Activated T-helper 1 cell treated with anti-CD3 and anti-CD28 coated beads, Interleukin-2, amount 50 U/mL, for 16 hours (primary cell): ENCODE measurements at places on chromosomes 16 and 17.

- DNase-seq: no peak
Observed at GRCh38 chr17:45828171-45828570, 16.5 kb upstream of the SPPL2C start.

GRCh38 chr16:3121851-3122467, 9.6 kb downstream of the ZNF205 start:
- no peak for DNase-seq

GRCh38 chr17:31645351-31645750, 213.7 kb downstream of the COPRS start:
- DNase-seq: no peak

DNA sequence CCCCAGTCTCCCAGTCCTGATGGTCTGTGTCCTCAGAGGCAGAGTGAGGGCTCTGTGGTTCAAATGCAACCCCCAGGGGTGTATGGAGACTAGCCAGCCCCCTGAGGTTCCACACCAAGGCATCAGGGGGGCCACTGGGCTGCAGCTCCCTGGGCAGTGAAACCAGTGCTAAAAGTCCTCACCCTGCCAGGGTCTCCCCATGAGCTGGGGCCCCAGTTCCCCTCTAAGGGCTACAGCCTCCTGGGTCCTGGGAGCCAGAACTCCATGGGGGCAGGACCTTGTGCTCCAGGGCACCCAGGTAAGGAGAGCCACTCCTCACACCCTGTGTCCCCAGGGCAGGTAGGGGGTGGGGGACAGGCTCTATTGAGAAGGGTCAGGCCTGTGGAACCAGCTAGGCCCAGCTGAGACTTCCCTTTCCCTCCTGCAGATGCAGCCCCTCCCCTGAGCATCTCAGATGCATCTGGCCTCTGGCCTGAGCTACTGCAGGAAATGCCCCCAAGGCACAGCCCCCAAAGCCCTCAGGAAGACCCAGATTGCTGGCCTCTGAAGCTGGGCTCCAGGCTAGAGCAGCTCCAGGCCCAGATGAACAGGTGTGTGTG, 6.4 kb upstream of the DCAF7 start:
- DNase-seq: no peak

DNA sequence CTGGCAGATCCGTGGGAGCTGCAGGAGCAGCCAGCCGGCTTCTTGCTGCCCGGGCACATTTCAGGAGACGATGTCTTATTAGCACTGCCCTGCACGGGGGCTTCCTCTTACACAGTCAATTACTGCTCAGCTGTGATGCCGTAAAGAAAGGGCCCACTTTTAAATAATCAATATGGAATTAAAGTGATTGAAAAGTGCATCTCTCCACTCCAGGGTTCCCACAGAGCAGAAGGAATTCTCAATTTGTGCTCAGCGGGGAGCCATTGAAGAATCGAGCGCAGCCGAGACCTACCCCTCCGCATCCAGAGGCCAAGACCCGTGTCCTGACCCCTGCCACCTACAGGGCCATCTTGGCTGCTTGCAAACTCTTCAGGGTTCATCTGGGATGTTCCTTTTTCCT, 399.4 kb upstream of the C16orf82 start:
- no peak for DNase-seq

GRCh38 chr16:5001986-5002385, 31.7 kb downstream of the NAGPA start:
- no peak for DNase-seq

GRCh38 chr16:20879175-20880040, 20.8 kb downstream of the DCUN1D3 start:
- DNase-seq: no peak

DNA sequence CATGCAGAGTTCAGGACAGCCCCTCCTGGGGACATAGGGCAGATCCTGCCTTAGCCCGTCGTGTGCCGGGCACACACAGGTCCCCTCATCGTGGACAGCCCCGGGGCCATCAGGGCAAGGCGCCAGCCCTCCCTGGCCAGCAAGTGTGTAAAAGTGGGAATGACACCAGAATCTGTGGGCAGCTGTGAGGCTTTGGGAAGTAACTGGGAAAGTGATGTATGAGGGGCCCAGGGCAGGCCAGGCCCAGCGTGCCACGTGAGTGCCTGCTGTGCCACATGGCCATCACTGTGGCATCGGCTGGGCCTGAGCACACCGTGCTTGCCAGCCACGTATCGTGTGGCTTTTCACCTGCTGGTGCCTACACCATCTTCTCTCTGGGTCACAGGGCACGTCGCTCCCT, 26.6 kb downstream of the ACSF3 start:
- DNase-seq: no peak

GRCh38 chr16:1667271-1667670, 10.8 kb upstream of the JPT2 start:
- no peak for DNase-seq

- DNase-seq: no peak
Observed at GRCh38 chr16:70159355-70160348, 13.9 kb upstream of the CLEC18C start.

- DNase-seq: no peak
Observed at GRCh38 chr17:50835301-50836234, at the start of gene WFIKKN2. Gene WFIKKN2 (plus strand): TSS chr17:50835586. CDS start chr17:50835938, 352 bp downstream.

GRCh38 chr17:44012391-44012790, 2.4 kb downstream of the TMEM101 start:
- no peak for DNase-seq

DNA sequence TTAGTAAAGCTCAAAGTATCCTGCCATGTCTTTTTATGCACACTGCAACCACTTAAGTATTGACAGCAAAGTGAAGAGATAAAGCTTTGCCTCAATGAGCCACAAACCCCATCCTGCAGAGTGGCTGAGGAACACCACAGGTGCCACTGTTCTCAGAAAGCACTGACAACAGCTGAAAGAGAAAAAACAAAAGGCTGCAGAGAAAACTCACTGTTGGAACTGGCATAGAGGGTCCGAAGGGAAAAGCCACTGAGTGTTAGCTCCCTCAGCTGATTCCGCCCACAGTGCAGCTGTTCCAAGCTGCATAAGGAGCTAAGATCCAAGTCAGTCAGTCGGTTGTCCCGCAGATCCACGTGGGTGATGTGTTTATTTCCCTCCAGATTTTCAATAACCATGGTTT, 48.3 kb downstream of the PHLPP2 start:
- DNase-seq: no peak

DNA sequence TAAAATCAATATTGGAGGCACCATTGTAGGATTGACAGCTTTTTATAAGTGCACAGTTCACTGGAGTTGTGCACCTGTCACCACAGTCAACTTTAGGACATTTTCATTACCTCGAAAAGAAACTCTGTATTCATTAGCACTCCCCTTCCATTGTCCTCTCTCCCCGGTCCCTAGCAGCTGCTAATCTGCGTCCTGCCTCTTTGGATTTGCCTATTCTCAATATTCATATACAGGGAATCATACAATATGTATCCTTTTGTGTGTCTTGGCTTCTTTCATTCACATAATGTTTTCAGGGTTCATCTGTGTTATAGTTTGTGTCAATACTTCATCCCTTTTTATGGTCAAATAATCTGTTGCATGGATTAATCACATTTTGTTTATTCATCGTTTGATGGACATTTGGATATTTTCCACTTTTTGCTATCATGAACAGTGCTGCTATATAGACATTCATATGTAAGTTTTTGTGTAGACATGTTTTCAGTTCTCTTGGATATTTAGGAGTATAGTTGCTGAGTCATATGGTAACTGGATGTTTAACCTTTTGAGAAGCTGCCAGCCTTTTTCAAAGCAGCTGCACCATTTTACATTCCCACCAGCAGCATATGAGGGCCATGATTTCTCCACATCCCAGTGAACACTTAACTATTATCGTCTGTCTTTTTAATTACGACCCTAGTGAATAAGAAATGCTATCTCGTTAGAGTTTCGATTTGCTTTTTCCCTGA, 9.8 kb downstream of the DNAJA3 start:
- DNase-seq: no peak

DNA sequence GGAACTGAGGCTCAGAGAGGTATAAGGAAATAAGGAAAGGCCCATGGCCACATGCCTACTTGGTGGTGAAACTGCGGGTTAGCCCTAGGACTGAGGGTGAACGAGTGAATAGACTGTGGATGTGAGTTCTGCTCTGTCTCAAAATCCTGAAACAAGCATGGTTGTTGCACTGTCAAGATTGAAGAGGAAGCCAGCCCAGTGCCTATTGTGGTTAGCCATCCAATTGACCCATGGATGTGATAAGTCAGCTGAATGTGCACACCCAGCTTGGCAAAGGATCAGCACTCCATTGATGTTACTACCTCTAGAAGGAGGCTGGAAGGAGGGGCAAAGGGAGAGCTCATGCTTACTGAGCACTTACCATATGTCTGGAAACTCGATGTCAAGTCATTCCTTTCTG, 4.5 kb downstream of the TMEM114 start:
- no peak for DNase-seq

DNA sequence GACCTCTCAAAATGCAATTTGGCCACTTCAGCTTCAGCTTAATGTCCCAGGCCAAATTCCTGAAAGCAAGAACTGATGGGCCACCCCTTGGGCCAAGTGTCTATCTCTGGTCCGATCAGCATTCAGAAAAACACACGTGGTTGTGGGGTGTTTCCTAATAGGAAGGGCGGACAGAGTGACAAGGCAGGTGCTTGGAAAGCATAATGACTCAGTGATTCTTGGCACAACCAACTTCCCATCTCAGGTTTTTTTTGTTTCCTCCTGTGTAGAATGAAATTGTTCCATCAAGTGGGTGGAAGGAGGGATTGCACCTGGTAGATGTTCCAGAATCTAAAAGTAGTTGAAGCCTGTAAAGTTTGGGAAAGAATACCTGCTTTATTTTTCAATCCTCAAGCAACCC, 155.6 kb downstream of the HS3ST2 start:
- no peak for DNase-seq

DNA sequence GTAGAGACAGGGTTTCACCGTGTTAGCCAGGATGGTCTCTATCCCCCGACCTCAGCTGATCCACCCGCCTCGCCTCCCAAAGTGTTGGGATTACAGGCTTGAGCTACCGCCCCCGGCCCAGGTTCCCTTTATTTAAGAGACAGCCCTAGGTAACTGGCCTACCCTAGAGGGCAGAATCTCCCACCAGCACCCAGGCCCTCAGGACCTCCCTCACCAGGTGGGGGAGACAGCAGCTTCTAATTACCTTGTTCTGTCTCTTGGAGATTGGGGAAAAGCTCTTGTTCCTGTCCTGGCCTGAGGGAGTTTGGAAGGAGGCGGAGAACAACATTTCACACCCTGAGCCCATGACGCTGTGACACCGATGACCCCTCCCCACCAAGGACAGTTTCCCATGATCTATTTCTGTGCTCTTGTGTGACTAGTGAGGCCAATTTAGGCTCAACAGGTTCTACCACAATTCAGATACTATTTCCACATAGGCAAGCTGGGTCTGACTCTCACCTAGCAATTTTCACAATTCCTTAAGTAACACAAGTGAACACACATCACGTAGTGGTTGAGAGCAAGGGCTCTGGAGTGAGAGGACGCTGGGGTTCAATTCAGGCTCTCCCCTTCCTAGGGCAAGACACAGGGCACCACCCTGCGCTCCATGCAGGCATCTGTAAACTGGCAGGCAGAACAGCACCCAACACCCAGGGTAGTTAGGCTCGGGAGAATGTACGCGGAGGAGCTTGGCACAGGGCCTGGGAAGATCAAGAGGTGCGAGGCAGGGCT, 20.4 kb downstream of the HDAC5 start:
- no peak for DNase-seq

DNA sequence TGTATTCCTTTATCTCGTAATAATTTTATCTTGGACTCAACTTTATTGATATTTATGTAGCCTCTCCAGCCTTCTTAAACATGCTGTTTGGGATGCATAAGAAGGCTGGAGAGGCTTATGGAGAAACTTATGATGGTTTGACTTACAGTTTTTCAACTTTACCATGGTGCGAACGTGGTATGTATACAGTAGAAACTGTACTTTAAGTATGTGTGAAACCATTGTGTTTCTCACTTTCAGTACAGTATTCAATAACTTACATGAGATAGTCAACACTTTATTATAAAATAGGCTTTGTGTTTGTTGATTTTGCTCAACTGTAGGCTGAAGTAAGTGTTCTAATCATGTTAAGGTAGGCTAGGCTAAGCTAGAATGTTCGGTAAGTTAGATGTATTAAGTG, 206.8 kb downstream of the SEC14L1 start:
- no peak for DNase-seq

DNA sequence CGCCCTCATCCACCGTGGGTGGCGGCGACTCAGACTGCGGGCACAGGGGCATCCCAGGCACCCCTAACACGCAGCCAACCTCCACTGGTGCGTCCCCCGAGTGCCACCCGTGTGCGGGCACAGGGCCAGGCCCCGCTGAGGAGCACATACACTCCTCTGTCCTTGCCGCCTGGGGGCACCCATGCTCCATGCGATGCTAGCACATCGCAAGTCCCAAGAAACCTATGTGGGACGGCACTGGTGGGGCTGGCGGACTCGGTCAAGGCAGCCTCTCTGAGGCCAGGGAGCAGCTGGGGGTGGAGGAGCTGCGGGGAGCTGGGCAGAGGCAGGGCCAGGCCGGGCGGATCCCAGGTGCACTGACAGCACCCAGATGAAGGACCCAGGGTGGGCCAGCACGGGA, 4.0 kb downstream of the ZNF598 start:
- DNase-seq: no peak

- no peak for DNase-seq
Observed at GRCh38 chr16:87926246-87927194, 9.8 kb downstream of the CA5A start.

DNA sequence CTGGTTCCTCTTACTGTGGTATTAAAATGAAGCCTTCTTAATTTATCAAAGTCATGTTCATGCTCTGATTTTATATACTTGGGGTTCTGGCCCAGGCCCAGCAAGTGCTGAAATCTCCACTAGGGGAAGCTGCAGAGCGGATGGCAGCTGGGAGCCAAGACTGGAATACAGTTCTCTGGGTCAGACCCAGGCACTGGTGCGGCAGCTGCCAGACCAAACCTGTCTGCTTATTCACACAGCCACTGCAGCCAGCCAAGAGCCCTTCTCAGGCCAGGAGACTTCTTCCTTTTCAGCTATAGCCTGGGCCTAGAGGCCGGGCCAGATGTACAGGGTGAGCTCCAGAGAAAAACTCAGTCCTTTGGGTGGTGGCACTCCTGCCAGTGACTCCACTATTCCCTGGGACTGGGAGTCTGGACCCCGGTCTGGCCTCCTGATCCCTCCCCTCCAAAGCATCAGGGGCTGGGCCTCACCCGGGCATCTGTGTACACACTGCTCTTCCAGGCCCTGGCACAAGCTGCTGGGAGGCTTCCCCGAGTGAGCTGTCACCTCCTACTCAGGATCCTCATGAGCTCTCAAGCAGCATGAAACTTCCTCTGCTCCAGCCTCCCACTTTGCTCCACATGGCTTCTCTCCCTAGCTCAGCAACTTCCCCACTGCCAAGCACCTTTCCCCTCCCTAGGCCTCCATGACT, 24.4 kb downstream of the ATP6V0D1 start:
- DNase-seq: no peak
